Heart right ventricle (tissue), 16 donors: ENCODE measurements at places on chromosomes 2 and 18. TPM values are rescaled to one million over a fixed set of nuclear protein-coding genes. Genes with fewer than 3 reads are reported as not detected.

GRCh38 chr2:237978058-237978712 is 11.4 kb downstream of the UBE2F start:
- DNase-seq, result peak; percentile 51

GRCh38 chr2:211928201-211928600 is 610.4 kb downstream of the ERBB4 start:
- no peak for DNase-seq

DNA sequence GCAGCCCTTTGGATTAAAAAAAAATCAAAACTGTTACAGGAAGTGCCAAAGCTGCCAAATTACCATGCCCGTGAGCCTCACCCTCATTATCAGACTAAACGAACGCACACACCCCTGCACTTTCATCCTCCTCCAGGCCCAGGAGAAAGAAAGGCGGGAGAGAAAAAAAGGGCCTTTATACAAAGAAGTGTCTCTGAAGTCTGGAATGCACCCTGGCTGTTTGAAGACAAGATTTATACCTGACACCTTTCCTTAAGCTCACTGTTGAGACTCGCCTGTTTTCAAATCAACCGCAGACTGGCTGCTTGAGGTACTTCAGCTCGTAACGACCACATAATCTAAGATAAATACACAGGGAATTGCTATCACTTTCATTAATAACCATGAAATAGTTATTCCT is 31.0 kb downstream of the EDAR start:
- DNase-seq, result no peak

DNA sequence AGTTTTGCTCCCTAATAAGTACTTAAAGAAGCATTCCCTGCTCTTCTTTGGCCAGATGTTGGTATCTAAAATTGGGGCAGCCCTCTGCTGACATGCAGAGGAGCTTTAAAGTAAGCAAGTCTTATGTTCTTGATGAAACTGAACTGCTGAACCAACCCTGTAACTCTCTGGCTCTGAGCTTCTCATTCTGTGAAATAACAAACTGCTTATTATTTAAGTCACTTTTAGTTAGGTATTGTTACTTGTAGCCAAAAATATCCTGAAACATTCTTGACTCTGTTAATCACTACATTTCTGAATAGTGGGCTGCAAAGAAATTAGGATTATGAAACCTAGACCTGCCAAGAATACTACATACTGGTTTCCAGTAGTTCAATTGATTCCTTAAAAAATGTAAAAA is 15.5 kb downstream of the PPP3R1 start:
- no peak for DNase-seq

- DNase-seq, result no peak
Observed at GRCh38 chr2:197216361-197216979, 94.1 kb downstream of the ANKRD44 start.

The HOXD12 gene
- total RNA-seq, result not detected
